COR-L47 (cell line): ENCODE measurements at places on chromosomes 7 and 10.
A peak's percentile ranks its signal among the peaks of the same experiment; 100 is the strongest.

DNA sequence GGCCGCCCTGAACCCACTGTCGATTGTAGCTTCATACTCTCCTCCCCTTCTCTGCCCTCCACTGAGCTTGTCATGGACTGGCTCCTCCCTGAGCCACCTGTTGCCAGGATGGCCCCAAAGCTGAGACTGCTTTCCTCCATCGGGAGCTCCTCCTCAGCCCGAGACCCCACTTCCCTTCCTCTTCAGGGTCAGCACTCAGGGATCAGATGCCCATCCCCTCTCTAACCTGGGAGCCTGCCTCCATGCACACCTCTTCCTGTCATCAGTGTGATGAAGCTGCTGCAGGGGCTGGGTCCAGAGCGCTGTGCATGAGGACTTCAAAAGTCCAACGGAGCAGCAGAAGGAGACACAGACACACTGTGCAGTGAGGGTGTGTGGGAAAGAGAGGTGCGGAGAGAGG, 201.1 kb downstream of the WDR37 start:
- no peak for DNase-seq

- DNase-seq = no peak
Measured at GRCh38 chr7:36358589-36358988, 31.1 kb upstream of the ANLN start.

GRCh38 chr10:133324198-133324792, 12.4 kb downstream of the CALY start:
- DNase-seq = peak; percentile 70

DNA sequence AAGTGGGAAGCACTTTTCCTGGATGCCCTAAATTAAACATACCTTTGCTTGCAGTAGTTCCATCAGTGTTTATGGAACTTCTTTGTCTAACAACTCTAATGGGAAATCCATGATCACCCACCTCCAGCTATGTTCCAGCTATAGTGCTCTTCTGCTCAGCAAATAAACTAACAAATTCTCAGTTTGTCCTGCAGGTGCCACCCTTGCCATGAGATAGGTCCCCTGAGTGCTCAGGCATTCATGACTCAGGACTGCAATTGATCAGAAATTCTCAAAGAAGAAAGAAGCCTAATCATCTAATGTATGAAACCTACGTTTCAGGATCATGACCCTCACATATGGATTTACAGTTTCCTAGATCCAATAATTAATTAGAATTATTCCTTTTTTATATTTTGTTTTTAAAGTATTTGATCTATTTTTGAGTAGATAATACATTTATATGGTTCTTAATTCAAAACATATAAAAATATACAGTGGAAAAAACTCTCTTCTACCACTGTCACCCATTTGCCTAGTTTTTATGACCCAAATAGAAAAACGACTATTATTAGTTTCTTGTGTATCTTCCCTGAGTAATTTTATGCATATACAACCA, 48.7 kb upstream of the DYNC1I1 start:
- peak; percentile 69 for DNase-seq

- no peak for DNase-seq
Measured at GRCh38 chr10:71062156-71062555, 150.2 kb upstream of the UNC5B start.

- no peak for DNase-seq
Measured at GRCh38 chr10:21049482-21049881, 152.4 kb upstream of the NEBL start.

- DNase-seq = no peak
Measured at GRCh38 chr7:134293002-134293740, 23.6 kb downstream of the SLC35B4 start.

DNA sequence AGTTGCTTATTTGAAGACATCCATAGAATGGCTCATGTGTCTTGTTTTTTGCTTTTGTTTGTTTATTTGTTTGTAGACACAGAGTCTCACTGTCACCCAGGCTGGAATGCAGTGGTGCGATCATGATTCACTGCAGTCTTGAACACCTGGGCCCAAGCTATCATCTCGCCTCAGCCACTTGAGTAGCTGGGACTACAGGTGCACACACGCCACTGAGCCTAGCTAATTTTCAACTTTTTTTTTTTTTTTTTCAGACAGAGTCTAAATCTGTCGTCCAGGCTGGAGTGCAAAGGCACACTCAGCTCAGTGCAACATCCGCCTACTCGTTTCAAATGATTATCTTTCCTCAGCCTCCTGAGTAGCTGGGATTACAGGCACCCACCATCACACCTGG, 83.3 kb upstream of the KLF6 start:
- no peak for DNase-seq

GRCh38 chr10:58894929-58895328, 281.5 kb upstream of the PHYHIPL start:
- no peak for DNase-seq

- no peak for DNase-seq
Measured at GRCh38 chr7:15245831-15246230, 316.0 kb downstream of the AGMO start.

- DNase-seq = no peak
Measured at GRCh38 chr10:126525326-126525725, 137.0 kb upstream of the ADAM12 start.

DNA sequence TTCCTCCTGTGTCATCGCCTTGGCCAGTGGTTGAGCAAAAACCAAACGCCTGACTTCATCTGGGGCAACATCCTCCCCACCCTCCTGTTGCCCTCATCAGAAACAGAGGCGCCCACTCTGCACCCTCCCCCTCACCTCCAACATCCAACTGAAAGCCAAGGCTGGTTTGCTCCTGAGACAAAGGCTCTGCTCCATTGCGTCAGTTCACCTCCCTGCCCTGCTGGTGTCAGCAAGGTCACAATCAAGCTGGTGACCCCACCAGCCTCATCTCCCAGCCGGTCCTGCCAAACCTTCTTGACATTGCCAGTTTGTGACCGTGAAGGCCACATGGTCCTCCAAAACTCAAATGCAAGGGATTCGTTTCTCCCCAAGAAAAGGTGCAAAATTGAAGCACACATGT, 131.7 kb upstream of the ADAM12 start:
- DNase-seq = no peak

DNA sequence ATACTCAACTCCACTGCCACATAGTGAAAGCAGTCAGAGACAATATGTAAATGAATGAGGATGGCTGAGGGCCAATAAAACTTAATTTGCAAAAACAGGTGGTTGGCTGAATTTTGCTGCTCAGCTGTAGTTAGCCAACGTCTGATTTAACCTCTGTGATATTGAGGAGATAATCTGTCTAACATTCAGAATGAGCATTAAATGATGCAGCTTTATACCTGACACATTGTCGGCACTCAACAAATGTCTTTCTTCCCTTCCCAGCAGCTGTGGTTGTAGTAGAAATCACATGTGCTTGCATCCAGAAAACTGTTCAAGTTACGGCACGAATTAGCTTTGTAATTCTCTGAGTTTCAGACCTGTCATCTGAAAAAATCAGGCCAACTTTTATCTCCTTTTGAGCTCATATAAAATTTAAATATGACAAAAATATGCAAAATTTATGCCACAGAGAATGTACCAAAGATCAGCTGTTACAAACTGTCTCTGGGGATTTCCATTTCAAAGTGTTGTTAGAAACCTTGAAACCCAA, 1239.7 kb downstream of the GATA3 start:
- DNase-seq = no peak

DNA sequence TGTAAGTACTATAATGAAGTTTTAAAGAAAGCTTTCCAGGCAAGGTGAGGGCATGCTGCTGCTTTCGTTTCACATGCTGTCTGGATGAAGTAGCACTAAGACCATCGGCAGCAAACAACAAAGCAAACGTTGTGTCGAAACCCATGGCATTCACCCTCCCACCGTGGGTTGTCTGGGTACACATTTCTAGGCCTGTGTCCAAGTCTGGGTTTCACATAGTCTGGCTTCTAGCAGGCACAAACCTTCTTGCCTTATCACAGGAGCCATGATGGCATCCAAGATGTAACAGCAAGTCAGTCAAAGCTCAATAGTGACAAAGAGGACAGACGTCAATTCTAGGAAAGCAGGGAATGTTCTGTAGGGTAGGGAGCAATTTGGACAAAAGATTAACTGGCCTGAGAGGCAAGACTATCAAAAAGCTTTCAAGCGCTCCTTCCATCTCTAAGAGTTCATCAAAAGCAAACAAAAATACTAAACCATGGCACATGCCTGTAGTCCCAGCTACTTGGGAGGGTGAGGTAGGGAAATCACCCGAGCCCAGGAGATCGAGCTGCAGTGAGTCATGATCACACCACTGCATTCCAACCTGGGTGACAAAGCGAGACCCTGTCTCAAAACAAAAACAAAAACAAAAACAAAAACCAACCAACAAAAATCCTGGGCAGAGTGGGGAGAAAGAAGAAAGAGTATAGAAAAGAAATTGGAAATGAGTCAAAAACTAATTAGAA, 42.7 kb downstream of the PAXIP1 start:
- no peak for DNase-seq

DNA sequence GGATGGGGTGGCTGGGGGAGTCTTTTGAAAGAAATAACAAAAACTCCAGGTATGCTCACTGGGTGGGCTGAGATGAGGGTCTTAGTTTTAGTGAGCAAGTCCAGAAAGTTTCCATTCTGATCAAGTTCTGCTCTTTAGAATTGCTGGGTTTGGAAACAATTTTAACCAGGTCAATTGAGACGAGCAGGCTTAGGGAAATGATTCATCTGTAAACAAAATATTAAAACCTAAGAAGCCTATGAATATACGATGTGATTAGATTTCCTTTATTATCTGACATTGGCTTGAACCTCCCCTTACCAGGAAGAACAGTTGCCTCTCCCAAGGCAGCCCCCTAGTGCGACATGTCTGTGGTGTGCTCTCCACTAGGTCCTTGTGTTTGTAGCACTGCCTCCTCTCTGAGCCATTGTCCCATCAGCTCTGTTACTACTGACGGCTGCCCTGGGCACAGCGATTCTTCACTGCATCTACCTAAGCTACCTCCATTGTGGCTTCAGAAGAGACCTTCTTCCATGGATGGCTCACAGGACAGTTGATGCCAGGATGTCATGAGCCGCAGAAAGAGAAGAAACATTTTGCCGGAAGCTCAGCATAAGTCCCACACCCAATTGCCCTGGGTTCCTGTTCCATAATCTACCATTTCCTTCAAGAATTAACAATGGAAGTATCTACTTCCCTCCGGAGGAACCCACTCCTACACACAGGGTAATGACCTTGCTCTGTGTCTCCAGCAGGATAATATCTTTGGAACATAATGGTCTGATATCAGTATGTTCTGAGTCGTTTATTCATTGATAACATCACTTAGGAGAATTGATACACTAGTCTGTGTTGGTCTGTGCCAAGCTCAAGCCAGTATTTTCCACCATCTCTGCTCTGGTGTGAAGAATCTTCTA, 95.1 kb upstream of the ITGB1 start:
- DNase-seq = no peak

GRCh38 chr10:2834214-2834613, 233.1 kb upstream of the PFKP start:
- no peak for DNase-seq

GRCh38 chr10:14244147-14244546, 86.6 kb downstream of the FRMD4A start:
- no peak for DNase-seq

DNA sequence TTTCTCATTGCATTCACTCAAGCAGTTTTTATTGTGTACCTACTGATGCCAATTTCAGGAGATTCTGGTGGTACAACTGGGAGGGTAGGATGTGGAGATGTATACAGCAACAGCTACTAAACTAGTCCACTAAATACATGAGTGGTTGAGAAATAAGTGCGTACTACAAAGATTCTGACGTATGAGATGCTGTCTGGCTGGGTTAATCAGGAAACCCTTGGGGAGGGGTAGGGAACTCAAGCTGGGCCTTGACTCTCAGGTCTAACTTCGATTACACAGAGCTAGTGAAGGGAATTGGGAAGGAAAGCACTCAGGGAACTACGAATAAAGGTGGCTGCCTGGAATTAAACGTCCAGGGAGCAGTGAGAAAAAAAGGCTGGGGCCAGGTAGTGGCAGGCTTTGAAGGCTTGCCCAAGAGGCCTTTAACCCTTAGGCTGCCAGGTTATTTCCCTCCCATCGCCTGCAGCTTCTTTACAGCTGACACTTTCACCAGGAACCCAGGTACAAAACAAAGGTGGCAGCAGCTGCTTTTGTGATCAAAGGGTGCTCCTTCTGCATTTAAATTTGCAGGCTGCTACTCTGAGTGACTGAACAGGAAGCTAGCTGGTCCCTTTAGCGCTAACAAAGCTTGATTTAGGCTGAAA, 3.2 kb downstream of the MMS19 start:
- no peak for DNase-seq

GRCh38 chr7:148556892-148557291, 33.7 kb upstream of the C7orf33 start:
- no peak for DNase-seq

DNA sequence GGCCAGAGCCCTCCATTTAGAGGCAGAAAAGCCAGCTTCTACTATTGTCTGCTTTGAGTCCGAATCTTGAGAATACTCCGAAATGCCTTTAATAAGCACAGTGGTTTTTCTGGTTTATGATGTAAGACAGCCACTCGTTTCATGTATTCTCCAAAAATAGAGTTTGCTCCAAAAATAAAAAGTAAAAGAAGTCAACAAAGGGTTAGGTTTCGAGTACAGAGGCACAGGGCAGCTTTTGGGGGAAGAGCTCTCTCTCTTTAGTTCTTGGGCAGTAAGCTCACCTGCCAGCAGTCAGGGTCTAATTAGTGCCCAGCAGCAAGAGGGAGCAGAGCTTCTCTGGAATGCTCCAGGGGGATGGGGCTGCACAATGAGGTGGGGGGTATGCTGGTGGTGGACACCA, 20.2 kb downstream of the CREB3L2 start:
- DNase-seq = no peak

DNA sequence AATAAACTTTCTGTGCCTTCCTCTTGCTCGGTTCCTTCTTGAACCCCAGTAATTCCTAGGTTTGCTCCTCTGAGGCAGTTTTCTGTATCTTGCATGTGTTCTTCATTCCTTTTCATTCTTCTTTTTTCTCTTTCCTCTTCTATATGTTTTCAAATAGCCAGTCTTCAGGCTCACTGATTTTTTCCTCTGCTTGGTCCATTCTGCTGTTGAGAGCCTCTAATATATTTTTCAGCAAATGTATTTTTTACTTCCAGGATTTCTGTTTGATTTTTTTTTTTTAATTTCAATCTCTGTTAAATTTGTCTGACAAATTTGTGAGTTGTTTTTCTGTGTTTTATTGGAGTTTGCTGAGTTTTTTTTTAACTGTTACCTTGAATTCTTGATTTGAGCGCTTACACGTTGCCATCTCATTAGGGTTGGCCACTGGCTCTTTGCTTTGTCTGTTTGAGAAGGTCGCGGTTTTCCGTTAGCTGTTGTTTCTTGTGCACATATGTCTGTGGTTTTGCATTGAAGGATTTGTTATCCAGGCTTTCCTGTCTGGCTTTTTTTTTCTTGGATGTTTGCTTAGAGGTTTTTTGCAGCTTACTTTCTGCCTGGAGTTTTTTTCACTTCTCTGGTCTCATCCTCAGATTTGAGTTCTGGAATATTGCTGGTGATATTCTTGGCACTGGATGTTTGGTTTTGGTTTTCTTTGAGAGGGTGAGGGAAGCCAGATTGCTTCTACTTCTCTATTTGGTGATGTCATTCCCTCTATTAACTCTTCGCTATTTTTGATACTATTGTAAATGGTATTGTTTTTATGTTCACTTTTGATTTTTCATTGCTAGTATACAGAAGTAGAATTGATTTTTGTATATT, 12.7 kb downstream of the SPRN start:
- DNase-seq = no peak
